ENCODE measurements at places on chromosomes 3 and 15.

GRCh38 chr15:59420986-59421618 lies 16.9 kb upstream of the FAM81A start:
- no peak for DNase-seq

- no peak for DNase-seq
Measured at GRCh38 chr15:40048211-40048792, 9.3 kb upstream of the SRP14 start.

GRCh38 chr15:61835496-61836106 lies 224.6 kb downstream of the VPS13C start:
- no peak for DNase-seq

GRCh38 chr15:31237043-31237324 lies 89.7 kb upstream of the KLF13 start:
- no peak for DNase-seq

DNA sequence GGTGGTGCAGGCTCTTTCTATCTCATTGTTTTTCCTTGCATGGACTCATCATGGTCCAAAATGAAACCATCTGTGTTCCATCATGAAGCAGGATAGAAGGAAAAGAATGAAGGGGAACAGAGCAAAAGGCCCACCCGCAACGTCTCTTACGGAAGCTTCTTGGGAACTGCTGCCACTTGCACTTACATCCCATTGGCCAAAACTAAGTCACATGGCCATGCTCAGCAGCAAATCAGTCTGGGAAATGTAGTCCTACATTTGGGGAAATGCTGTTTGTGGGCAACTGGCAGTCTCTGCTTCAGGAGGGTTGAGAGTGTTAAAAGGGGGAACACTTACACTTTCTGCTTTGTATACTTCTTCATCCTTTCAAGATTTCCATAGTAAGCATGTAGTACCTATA lies 191.6 kb downstream of the SV2B start:
- no peak for DNase-seq

GRCh38 chr3:153315781-153316180 lies 153.8 kb downstream of the RAP2B start:
- no peak for DNase-seq

DNA sequence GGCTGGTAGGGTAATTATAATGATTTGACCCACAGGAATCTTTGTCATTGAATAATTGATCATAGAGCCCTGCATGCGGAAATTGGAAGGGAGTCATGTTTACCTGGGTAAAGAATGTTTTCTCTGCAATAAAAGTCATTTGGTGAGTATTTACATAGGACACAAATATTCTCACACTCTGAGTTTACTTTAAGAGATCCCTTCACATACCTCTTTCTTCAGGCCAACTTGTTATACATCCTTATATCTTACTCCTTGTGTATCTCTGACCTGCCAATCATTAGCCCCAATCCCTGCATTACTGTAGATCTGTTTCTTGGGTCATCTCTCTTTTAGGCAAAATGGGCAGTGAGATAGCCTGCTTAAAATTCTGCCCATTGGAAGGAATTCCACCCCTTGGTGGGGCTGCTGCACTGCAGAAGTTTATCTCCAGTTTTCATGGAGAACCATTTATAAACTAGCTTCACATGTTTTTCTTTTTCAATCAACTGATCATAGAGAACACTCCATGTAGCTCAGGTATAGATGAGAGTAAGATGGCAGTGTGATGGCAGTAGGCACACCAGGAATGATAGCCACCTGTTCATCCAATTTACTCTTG lies 46.2 kb downstream of the ILDR1 start:
- DNase-seq: no peak

GRCh38 chr3:71984843-71985613 lies 200.1 kb upstream of the PROK2 start:
- no peak for DNase-seq

DNA sequence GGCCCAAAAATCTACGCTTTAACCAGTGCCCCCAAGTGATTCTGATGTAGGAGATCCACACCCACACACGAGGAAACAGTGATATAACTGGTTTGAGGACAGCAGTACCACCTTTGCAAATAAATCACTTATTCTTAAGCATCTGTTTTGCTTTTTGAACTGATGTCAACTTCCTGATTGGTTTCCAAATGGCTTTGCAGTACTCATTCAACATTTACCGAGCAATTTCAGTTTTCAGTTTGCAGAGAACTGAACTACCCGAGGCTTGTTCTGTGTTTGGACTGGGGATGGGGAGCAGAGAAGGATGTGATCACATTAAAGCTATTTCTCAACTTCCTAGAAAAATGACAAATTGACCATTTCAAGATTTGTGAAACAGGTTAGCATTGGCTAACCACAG lies 1.1 kb upstream of the GYG1 start:
- DNase-seq: peak; percentile 11

DNA sequence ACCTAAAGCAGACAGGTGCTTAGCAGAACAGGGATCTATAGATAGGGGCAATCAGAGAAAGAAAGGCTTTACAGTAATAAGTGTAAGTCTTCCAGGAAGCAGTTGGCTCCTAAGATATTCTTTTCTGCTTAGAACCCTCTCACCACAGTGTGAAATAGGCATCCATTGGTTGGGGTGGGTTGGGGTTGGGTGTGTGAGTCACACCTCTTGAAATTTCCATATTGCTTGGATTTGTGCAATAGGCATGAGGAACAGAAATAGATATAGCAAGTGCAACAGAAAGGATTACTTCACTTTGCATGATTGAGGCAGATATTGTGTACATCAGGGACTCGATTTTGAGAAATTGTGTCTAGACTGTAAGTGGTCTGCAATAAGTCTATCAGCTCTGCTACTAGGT lies 200.1 kb upstream of the GAP43 start:
- no peak for DNase-seq

DNA sequence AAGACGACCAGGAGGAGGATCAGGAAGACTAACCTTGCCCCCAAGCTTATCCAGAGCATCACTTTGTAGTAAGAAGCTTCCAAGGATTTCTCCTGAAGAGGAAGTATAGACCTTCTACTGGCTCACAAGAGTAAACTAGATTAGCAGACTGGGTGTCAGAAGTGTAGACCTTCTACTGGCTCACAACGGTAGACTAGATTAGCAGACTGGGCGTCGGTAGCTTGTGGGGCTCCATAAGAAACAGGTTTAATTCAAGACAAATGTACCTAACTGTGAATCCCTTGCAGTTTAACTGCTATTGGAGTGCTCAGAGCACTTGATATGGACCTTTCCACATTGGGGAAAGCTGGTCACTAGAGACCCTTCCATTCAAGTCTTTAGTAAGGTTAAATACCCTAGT lies 12.9 kb downstream of the FBXO40 start:
- no peak for DNase-seq

- DNase-seq: no peak
Measured at GRCh38 chr3:11739123-11739522, 95.4 kb upstream of the VGLL4 start.

DNA sequence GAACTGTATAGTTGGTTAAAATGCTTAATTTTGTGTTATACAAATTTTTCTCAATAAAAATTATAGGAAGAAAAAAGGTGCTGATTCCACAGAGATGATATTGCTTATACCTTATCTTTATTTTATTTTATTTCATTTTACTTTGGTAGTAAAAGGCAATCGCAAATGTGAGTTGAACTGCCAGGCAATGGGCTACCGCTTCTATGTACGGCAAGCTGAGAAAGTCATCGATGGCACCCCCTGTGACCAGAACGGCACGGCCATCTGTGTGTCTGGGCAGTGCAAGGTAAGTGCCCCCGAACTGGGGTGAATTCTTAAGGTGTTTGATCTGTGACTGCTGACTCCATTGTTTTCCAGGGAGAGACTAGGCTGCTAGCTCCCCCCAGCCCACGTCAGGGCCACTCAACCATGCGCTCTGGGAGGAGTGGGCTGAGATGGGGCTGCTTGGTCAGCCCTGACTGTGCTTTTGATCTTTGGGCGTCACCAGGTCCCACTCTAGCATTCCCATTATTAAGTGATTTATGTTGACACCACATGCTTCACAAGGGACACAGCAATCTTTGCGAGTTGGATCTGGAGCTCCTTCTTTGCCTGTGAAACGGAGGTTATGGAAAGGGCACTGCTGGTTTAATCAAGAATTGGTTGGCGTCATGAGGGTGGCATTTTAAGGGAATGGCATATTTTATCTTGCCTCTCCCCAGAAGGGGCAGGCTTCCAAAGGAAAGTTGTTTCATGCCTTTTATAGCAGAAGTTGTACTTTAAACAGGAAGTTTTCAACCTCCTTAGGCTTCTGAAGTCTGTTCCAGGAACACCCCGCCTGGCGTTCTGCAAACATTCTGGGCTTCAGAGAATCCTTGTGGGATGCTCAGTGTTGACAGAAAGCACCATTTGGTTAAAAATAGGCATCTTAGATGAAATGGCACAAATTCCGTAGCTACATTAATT lies 296.5 kb downstream of the THSD4 start:
- no peak for DNase-seq

DNA sequence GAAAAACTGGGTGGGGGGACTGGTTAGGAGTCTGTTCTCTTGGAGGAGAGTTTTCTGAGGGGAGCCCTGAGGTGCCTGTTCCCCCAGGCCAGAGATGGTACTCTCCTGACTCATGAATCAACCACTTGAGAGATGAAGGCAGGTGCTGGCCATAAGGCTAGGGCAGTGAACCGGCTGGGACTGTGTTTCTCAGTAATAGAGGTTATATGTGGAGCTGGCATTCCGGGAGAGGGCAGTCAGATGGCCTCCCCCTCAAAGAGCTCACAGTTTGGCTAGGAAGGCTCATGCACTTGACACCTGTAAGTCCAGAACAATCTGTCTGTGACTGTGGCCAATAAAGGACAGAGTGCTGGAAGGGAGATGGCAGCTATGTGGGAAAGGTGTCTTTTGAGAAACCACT lies 10.0 kb upstream of the SCN10A start:
- no peak for DNase-seq

- DNase-seq: no peak
Measured at GRCh38 chr3:46400000-46400734, 6.7 kb downstream of the CCR5AS start.

- DNase-seq: no peak
Measured at GRCh38 chr3:37174532-37175126, at the start of gene LRRFIP2. LRRFIP2 (minus strand) TSS chr3:37174582; CDS start chr3:37148983, 25,599 bp downstream.

DNA sequence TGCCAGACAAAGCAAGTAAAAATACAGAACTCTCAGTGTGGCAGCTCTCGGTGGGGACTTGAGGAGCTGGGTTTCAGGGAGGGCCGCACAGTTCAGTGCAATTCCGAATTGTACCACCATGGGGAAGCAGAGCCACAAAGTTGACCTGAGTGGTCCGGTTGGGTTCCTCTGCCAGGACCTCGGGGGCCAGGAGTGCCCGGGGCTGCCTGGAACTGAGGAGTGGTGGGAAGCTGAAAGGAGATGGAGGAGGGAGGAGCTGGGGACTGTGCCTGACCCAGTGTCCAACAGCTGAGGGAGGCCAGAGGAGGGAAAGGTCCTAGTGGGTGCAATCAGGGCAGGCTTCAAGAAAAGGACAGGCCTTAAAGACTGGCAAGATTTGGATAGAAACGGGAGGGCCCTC lies 32.2 kb upstream of the TRH start:
- DNase-seq: no peak

GRCh38 chr3:71850654-71851053 lies 65.7 kb upstream of the PROK2 start:
- DNase-seq: no peak

DNA sequence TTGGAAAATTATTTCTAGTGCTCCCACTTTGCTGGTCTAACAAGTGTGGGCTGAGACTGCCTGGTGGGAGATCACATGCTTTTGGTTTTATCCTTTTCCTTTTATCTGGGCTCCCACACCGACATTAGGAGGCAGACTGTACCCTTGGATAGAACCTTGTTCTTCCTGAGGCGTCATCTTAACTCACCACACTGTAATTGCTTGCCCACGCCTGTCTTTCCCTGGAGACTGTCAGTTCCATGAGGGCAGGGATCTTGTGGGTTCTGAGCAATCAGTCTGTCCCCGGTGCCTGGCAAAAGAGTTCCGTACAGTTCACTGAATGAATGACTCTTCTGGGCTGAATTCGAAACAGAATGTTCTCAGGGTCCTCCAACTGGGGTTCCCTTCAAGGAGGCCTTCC lies 124.6 kb upstream of the ABHD17C start:
- DNase-seq: no peak

DNA sequence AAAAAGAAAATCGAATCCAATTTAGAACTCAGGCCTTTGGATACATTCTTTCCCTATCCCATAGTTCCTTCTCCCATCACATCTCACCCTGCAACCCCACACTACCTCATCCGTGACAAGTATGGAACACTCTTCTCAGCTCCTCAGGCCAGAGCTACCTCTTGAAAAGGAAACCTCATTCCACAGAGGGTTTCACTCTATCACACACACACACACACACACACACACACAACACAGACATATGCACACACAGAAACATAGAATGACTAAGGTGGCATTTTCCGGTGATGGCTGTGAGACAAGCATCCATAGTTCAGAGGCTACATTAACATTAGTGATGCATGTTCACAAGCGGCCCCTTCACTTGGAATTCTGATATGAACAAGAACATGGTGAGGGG lies 122.0 kb upstream of the HES1 start:
- DNase-seq: no peak

GRCh38 chr15:40062816-40063562 lies 24.0 kb upstream of the SRP14 start:
- DNase-seq: no peak

DNA sequence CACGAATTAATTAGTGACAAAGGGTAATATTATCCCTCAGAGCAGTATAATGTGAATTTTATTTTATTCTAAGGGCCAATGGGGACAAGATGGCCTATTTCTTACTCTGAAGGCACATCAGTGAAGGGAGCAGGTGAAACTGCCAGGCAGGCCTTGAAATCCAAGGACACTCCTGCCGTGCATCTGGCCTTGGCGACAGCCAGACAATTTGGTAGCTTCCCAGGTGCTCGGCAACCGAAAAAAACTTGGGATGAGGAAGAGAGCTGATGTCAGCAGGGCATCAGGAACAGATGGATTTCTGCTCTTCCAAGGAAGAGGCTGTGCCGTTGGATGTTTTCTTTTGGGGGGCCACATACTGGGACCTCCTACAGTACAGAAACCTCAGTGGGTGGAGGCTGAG lies 83.2 kb upstream of the ADAMTSL3 start:
- DNase-seq: no peak

GRCh38 chr3:157263027-157263426 lies 103.1 kb upstream of the CCNL1 start:
- DNase-seq: no peak

GRCh38 chr15:59237119-59237855 lies 30.6 kb downstream of the LDHAL6B start:
- DNase-seq: no peak

DNA sequence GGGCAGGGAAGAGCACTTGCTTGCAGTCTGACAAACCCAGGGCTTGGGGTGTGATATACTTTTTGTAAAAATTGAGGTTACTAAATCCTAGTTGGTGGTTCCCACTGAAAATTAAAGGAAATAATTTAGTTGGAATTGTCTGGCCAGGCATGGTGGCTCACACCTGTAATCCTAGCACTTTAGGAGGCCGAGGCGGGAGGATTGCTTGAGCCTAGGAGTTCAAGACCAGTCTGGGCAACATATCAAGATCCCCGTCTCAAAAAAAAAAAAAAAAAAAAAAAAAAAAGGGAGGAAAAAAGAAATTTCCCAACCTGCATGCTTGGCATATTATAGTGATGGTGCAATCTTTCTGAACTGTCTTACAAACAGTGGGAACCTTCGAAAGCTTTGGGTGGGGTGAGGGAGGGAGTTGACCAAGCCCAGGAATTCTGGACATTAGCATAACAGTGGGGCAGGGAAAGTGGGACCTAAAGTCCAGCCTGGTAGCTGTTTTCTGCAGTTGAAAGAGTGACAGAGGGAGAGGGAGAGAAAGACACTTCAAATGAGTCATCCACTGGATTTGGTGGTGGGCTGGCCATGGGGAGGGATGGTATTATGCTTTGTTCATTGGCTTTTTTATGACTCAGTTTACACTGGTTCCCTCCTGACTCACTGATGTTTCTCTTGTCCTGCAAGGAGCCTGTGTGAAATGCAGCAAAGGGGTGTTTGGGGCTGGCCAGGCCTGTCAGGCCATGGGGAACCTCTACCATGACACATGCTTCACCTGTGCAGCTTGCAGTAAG lies 41.1 kb downstream of the LIMD1 start:
- DNase-seq: no peak

Measured in DMS153 (cell line).